ENCODE measurements at places on chromosomes 7 and 10.

DNA sequence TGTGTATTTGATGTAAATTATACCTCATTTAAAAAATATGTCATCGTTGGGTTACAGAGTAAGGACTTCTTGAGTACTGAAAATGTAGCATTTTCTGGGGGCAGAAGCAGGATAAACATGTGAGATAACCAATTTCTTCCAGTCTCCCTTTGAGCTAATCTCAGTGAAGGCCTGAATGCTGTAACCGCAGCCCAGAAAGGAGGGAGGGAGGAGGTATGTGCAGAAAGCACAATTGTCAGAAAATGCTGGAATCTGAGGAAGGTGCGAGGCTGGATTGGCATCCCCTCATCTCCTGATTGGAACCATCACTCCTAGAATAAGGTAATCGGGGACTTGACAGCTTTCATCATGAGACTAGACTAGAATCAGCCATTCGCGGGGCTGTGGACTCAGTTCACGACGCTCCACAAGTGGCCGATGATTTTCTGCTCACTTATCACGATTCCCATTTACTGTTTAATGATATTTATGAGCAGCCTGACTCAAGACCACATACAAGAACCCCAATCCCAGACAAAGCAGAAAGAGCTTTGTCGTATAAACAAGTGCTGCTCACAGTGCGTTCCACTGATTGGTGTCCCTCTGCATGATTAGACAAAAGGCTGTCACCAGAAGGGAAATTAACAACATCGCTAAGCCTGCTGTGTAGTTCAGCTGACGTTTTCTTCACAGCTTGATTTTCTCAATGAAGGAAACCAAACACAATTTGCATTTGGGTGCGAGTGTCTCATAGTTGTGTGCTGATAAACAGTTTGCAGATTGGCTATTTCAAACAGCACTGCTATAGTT lies 93.2 kb downstream of the SVIL start:
- DNase-seq = no peak

GRCh38 chr7:134744569-134744968 lies 34.9 kb upstream of the CALD1 start:
- DNase-seq = no peak

DNA sequence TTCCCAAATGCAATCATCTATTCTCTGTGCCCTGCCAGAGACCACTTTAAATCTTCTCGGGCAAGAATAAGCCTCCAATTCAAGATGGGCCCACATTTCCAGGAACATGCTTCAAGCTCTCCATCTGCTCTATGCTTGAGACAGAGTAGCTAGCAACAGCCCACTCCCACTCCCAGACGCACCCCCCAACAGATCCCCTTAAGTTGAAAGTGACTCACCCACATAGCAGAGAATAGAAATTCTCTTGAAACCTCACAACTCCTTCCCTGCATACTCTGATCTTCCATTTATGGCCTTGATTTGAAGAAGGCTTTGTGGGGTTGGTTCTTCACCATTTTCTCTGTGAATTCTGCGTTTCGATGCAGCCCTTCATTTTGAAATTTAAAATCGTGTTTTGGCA lies 604.0 kb downstream of the INHBA start:
- no peak for DNase-seq

GRCh38 chr7:15832996-15833395 lies 146.5 kb upstream of the MEOX2 start:
- DNase-seq = no peak

DNA sequence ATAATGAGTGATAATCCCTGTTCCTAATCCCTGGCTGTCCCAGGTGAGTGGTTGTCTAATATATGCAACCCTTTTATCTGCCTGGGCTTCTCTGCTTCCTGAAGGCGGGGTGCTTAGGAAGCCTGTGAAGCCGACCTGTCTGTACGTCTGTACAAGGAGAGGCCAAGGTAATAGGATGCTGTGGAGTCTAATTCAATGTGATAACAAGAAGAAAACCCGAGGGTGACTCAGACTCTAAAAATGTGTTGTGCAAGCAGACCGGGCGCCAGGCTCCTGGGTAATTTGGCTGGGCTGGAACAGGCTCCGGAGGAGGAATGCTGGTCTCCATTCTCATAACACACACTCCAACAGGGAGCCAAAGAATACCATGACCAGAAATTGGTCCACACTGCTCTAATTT lies 43.6 kb downstream of the THNSL1 start:
- DNase-seq = peak; percentile 46

- DNase-seq = no peak
Measured at GRCh38 chr10:26970667-26971066, 109.9 kb upstream of the ABI1 start.

GRCh38 chr7:143492799-143493739 lies 15.4 kb downstream of the TAS2R41 start:
- DNase-seq = no peak

DNA sequence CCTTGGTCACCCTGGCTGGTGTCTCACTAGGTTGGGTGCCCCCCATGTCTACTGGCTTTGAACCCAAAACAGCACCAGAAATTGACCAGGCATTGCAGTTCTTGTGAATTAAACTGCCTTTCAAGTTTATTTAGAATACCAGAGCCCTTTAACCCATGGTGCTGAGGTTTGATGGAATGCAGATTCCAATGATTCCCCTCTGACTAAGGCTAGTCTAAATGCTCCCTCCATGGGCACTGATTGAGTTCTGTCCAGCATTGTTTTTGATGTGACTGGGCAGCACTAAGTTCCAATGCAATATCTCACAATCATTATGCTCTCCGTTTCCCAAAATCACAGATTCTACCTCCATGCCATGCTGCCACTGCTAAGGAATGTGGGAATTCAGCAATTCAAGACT lies 1047.4 kb upstream of the LRRN3 start:
- no peak for DNase-seq

DNA sequence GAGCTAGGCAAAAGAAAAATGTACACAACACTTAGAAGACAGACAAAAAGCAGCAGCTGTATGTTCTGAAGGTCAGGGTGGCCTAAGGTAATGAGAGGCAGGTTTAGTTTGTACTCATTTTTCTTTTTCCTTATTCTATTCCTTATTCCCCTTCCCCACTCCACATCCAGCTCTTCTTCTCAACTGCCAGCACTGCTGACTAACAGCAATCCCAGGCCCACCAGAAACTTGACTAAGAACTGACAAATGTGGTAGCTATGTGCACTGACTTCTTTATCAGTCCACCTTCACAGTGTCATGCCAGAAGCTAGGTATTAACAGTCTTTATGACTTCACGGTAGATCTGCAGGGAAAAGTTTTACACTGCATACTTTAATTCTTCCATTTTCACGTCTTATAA lies 6.1 kb downstream of the COPG2 start:
- DNase-seq = no peak

- DNase-seq = peak; percentile 50
Measured at GRCh38 chr10:33155720-33156638, 178.5 kb downstream of the NRP1 start.

- DNase-seq = no peak
Measured at GRCh38 chr7:30001998-30002397, 12.4 kb upstream of the SCRN1 start.

- no peak for DNase-seq
Measured at GRCh38 chr7:138980563-138981291, 462 bp downstream of the KIAA1549 start.

DNA sequence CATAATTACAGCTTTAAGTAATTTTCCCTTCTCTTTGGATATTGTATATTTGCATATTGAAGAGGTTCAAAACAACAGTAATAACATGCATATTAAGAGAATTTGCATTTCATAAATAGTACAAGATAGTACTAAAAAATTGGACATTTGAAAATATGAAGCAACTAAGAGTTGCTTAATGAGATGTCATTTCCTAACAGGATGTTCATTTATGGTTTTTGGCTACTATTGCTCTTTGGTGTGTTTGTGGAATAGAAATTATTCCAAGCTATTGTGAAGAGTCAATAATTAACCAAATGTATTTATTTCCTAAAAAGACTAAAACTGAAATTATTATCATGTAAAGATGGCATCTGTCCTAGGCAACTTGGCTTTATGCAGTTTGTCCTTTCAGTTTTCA lies 4.1 kb upstream of the SGCE start:
- DNase-seq = no peak

GRCh38 chr7:6475433-6476186 lies 27.9 kb upstream of the DAGLB start:
- no peak for DNase-seq

DNA sequence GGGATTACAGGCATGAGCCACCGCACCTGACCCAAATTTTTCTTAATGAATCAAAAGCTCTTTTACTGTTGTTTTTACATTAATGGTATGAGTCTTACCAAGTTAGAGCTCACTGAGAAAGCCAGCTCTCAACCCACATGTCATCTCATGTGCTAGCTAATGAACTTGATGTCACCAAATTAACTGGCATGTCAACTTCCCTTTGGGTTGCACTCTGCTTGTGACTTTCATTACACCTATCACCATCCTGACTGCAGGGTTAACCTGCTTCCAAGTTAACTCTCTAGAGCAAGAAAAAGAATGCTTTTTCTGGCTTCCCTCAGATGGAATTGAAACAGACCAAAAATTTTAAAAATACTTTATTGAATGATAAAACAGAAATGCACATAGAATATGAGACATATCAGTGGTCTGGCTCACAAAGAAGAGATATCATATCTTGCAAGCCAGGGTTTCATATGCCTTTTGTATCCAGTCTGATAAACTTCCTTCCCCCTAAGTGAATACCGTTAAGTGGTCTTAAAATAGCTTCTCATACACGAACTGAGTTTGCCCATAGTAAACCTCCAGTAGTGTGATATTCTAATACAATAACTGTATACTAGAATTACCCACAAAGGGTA lies 42.9 kb upstream of the TRIM24 start:
- no peak for DNase-seq

- no peak for DNase-seq
Measured at GRCh38 chr7:142615508-142615907, 133.8 kb upstream of the PRSS1 start.

DNA sequence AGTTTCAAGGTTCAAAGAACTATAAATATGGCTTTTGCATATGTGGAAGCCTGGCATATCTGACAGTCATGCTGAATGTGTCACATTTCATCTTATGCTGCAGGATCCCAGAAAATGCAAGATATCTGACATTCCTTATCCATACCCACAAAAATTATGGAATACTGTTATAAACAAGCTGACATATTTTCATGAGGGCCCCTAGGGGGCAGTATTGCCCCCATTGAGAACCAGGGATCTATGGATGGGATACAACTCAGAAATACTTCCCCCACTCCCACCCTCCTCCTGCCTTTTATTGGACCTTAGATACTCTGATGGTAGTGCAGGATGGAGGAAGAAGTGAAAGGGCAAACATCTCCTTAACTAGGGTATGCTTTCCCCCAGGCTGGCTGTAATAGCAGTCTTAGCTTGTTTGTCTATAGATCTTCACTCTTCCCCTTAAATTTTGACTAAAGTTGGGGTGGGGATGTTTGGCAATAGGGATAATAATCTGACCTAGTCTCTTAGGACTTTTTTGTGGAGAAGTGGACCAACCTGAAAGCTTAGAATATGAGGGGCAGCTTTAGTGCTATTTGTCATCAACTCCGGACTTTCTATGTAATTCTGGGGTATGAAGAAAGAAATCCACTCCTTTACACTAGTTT lies 3.5 kb upstream of the GNGT1 start:
- peak; percentile 40 for DNase-seq

- no peak for DNase-seq
Measured at GRCh38 chr7:128097211-128097731, 66.0 kb upstream of the LRRC4 start.

- no peak for DNase-seq
Measured at GRCh38 chr10:102850025-102850518, 4.0 kb upstream of the BORCS7 start.

- DNase-seq = peak; percentile 73
Measured at GRCh38 chr10:95430231-95430951, 130.8 kb downstream of the SORBS1 start.

DNA sequence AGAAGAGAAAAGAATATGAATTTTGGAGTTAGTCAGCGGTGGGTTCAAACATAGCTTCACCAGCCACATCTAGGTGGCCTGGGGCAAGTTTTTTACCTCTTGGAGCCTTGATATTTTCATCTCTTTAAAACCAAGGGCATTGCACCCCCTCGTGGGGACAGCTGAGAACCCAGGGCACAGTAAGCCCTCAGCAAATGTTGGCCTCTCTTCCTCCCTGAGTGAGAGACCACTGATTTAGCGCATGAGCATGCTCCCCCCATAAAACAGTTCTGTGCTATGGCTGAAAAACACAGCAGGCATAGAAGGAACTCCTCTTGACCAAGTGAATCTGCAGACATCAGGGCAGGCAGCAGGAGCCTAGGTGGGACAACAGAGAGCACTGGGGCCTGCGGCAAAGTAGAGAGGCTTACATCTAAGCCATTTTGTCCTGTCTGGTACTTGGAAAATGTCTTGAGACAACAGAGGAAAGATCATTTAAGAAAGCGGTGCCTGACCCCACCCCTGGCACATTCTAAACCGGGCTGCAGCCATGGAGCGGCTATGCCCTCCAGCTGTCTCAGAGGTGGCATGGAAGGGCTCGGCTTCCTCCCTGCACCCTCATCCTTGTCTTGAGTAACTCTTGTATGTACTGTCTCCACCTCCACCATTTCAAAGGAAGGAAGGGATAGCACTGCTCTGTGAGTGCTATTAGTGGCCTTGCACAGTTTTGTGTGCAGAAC lies 94.7 kb downstream of the ARHGAP22 start:
- DNase-seq = peak; percentile 82

- DNase-seq = no peak
Measured at GRCh38 chr10:48670978-48671913, 13.4 kb upstream of the WDFY4 start.

GRCh38 chr7:15303357-15303756 lies 258.5 kb downstream of the AGMO start:
- no peak for DNase-seq

- no peak for DNase-seq
Measured at GRCh38 chr10:16765509-16766375, 51.5 kb downstream of the RSU1 start.

GRCh38 chr7:132991615-132992587 lies 90.0 kb downstream of the CHCHD3 start:
- peak; percentile 30 for DNase-seq

GRCh38 chr10:13018171-13018570 lies 16.7 kb upstream of the CCDC3 start:
- no peak for DNase-seq

- no peak for DNase-seq
Measured at GRCh38 chr7:50651271-50651989, 86.2 kb upstream of the DDC start.

DNA sequence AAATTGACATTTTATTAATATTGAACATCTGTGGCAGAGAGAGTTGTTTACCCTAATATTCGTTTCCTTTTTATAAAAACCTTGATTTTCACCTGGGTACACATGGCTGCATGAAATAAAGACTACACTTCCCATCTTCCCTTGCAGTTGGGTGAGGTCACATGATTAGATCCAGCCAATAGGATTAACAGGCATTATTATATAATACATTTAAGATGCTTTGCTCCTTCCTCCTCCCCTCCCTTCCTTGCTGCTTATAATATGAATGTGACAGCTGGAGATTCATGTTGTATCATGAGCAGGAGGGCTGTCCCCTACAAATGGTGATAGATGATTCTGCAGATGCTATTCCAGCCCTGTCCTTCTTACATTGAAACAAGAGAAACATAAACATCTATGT lies 146.6 kb downstream of the SH2D4B start:
- DNase-seq = peak; percentile 57

All from D341Med (cell line).